HL-60 (cell line): ENCODE measurements at places on chromosomes 6 and 20.

- DNase-seq, result no peak
Observed at GRCh38 chr6:169163411-169163901, 90.2 kb downstream of the THBS2 start.

- peak; percentile 20 for DNase-seq
Observed at GRCh38 chr6:139508023-139508422, 133.6 kb upstream of the CITED2 start.

- DNase-seq, result no peak
Observed at GRCh38 chr20:44123874-44124535, 63.0 kb downstream of the JPH2 start.

- no peak for DNase-seq
Observed at GRCh38 chr6:127912914-127913313, 12.1 kb upstream of the THEMIS start.

DNA sequence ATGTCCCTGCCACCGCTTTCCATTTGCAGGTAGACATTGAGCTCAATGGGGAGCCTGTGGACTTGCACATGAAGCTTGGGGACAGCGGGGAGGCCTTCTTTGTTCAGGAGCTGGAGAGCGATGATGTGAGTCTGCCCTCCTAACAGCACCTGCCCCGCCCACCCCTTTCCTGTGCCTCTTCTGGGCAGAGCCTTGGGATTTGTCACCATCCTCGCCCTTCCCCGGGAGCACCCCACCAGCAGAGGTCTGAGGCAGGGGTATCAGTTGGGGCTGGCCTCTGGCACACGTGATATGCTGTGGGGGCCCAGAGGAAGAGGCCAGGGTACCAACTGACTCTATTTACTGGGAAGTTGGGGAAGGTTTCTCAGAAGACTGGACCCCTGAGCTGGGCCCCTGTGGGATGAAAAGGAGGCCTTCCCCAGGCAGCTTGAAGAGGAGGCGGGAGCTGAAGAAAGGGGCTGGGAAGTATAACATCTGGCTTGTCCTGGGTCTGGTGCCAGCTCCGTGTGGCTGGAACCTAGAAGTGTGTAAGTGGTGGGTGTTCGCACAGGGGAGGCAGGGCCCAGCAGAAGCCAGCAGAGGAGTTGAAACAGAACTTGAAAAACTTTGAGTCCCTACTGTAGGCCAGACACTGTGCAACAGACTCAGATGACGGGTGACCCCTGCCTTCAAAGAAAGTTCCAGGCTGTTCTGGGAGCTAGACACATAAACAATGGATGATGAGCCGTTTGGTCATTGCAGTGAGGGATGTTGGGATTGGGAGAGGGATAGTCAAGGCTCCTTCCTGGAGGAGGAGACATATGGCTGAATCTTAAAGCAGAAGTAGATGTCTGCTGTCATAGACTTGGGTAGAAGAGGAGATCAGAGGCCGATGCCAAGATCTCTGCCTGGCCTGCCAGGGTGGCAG, 7.2 kb downstream of the LPIN3 start:
- DNase-seq, result no peak

DNA sequence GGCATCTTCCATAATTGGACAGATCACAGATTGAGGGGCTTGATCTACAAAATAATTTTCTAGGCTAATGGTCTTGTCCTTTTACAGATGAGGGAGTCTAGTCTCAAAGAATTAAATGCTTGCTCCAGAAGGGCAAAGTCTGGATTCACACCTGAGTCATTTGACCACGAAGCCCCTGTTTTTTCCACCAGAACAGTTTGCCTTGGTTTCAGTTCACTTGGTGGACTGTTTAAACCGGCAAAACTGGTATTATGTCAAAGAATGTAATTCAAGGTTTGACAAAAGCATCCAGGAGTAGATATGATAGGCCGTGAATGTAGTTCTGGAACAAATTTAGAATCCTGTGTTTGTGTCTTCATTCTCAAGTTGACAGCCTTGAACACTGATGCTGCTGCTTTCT, 3.3 kb downstream of the MYO6 start:
- DNase-seq, result no peak

DNA sequence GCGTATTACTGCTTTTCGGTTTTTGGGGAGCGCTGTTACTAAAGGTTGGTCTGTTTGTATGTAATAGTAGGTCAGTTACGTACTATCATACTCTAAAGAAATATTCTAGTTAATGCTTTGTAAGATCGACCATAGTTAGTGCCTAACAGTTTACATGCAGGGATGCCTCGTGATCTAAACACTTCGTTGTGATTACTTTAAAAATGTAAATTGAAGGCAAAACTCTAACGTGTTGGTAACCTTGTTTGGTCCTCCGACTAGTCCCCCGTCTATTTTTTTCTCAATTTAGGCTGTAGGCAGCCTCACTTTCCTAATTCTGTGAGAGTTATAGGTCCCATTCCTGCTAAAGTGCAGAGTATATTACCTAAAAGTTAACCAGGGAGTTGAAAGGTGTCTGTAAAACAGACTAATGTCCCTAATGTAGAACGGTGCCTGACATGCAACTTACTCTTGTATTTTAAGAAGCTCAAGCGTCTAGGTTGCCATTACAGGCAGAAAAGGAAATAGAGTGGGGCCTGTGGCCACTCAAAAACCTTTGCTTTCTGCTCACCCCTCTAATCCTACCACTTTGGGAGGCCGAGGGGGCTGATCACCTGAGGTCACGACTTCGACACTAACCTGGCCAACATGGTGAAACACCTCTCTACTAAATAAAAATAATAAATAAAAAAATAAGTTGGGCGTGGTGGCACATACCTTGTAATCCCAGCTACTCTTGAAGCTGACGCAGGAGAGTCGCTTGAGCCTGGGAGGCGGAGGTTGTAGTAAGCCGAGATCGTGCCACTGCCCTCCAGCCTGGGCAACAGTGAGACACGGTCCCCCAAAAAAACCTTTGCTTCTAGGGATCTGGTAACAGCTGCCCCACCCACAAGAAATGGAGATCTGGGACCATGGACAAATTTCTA, 37.8 kb downstream of the HFE start:
- no peak for DNase-seq

GRCh38 chr6:112431803-112432202, 84.7 kb downstream of the RFPL4B start:
- DNase-seq, result no peak

DNA sequence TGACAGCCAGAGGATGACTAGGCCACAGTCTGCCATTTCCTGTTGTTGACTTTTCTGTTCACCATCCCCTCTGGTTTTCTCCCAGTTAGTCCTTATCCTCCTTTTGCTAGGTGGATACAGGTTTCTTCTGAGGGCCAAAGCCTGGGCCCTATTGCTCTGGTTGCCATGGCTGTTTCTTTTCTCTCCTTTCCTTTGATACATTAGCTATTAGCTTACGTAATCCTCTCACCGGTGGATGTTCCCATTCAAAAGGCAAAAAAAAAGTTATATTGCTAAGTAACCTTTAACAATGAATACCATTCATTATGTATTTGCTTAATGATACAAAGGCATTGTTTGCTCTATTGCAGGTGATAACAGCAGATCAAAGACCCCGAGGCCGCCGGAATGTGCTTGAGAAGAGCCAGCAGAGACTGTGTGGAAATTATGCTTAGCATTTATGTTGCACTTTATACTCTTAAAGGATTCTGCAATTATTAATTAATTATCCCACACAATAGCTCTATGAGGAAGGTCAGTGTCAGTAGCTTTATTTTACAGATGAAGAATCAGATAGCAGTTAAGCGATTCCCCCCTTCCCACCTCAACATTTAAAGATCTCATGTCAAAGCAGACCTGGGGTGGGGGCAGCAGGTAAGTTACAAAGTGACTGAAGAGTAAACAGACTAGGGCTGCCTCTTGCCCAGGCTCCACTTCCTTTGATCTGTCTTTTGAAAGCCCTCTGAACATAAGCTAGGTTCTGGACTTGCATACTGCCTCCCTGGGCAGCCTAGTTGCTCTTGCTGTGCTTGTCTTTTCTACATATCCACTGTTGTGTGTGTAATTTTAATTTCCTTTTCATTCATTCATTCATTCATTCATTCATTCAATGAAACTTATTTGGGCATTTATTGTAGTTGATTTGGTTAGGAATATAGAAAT, 14.5 kb upstream of the TFB1M start:
- no peak for DNase-seq

DNA sequence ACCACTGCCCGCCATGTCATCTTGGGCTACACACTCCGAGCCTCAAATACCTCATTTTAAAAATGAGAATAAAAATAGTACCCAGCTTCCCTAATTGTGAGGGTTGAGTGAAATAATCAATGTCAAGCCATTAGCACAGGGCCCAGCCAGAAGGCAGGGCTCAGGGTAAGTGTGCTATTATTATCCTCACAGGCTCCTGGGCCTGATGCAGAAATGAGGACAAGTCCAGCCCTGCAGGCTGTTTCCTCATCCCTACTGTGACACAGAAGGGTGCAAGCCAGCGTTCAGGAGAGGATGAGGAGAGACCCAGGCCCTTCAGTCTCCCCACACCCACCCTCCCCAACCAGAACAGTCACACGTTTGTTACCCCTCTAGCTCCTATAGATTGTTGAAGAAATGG, 4.0 kb downstream of the DLK2 start:
- no peak for DNase-seq

- no peak for DNase-seq
Observed at GRCh38 chr20:49981218-49982071, 1.3 kb upstream of the SNAI1 start.

DNA sequence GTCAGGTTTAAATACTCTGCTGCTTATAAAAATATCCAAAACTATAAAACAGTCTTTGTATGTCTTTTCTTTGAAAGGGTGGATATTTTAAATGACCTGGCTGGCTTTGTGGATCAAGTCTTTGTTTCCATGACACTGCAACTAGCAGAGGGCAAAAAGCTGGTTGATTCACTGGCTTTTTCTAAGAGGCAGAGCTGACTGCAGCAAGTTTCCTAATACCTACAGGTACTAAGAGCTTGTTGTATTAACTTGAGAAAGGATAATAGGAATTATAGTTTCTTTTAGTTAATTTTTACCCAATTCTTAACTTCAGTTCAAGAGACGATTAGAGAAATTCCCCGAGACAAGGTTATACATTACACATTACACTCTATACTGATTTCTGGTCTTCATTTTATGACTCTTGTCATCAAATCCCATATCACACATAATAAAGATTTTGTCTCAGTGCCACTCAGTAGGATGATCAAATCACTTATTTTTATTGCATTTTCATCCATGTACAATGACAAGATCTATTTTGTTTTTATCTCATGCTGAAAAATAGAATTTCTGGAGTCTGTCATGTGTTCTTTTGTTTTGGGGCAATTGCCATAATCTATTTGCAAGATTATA, 120.1 kb upstream of the RIMS1 start:
- no peak for DNase-seq

DNA sequence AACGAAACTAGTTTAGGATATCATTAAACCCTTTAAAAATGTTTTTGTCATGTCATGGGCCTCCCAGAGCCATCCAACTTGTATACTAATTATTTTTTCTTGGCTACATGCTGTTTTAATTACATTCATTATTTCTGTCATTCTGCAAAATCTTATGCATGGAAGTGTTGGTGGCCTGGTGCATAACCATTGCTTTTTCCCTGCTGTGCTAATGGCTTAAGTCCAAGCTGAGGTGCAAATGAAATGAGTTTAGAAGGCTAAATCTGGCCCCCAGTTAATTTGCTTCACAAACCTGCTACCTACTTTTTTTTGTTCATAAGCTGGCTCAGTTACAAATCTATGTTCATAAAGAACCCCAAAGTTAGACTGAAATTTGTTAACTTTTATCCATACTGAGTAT, 1249.9 kb downstream of the EPHA7 start:
- DNase-seq, result no peak

DNA sequence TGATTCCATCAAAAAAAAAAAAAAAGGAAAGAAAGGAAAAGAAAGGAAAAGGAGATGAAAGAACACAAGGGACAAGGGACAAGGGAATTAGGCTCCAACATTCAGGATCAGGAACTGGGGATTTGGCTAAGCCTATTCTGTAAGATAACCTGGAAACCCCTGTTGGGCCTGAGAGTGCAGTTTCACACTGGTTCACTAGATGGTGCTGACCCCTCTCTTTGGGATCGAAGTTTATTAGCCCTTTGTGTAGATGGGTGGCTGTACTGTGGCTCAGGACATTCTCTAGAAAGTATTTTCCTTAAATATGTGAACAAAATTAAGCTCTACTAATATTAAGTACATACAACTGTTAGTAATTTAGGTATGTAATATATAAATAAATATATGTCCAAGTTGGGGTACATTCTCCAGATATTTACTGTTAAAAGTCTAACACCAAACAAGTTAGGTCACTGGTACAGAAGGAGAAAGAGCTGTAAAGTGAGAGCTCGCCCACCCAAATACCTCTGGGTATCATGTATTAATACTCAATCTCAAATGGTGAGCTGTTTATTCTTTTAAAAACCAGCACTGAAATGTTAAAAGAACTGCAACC, 6.3 kb downstream of the OR2A4 start:
- DNase-seq, result no peak

GRCh38 chr20:46674253-46675083, 14.8 kb downstream of the TP53RK start:
- DNase-seq, result no peak

GRCh38 chr6:65416621-65417020, 290.4 kb downstream of the EYS start:
- DNase-seq, result no peak

GRCh38 chr6:125974214-125974866, 12.0 kb upstream of the TRMT11 start:
- DNase-seq, result peak; percentile 40

- DNase-seq, result no peak
Observed at GRCh38 chr6:13807696-13808095, 6.7 kb downstream of the MCUR1 start.

DNA sequence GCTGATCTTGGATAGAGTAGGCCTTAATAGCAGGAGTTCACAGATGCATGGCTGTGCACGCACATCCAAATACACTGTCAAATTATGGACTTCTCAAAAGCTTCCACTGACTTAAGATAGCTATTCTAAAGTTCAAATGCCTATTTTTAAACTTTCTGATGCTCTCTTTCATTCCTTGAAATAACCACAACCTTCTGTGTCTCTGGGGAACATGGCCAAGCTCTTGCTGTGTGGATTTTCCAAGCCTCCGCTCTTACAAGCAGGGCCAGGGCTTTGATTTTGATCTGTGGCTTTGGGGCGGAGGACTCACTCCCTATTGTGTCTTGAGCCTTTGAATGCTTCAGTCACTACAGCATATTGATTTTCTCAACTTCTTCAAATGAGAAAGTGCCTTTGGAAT, 35.7 kb upstream of the SNRPB2 start:
- no peak for DNase-seq

- DNase-seq, result no peak
Observed at GRCh38 chr6:149497365-149497764, 12.6 kb upstream of the ZC3H12D start.

DNA sequence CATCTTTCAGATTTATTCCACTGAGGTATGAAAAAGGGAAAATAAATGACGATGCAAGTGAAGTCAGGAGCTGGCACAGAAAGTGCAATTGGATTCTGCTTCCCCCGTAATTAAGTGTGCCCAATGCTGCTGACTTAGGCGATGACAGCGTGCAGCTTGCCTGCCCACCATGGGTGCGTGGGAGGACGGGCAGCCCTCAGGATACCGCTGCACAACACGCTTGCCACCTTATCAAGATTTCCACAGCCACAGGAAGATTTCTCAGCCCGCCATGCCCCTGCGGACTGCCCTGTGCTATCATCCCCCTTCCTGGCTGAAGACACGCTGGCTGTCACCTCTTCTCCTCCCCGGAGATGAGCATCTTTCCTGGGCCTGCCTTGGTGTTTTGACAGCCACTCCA, 103.3 kb upstream of the BACH2 start:
- DNase-seq, result no peak

GRCh38 chr20:59782986-59783640, 150.3 kb downstream of the SYCP2 start:
- DNase-seq, result peak; percentile 23

GRCh38 chr6:137726582-137726981, 140.5 kb upstream of the TNFAIP3 start:
- DNase-seq, result no peak
